ENCODE measurements at places on chromosomes 2 and 18.

DNA sequence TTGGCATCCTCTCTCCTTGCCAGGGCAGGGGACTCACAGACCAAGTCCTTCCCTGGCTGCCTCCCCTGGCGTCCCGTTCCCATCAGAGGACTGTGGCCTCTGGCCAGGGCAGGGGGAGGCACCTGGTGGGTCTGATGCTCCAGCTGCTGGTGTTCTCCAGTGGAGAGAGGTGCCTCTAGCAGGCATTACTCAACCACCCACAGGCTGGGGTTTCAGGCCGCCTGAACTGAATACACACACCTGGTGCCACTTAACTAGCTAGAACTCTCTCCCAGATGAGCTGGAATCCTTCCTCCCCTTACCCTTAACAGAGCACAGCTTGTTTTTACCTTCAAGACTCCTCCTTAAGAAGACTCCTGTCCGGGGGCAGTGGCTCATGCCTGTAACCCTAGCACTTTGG is 37.7 kb upstream of the CNGA3 start:
- no peak for DNase-seq

GRCh38 chr2:96344011-96344410 is 8.4 kb downstream of the NCAPH start:
- DNase-seq, result no peak

DNA sequence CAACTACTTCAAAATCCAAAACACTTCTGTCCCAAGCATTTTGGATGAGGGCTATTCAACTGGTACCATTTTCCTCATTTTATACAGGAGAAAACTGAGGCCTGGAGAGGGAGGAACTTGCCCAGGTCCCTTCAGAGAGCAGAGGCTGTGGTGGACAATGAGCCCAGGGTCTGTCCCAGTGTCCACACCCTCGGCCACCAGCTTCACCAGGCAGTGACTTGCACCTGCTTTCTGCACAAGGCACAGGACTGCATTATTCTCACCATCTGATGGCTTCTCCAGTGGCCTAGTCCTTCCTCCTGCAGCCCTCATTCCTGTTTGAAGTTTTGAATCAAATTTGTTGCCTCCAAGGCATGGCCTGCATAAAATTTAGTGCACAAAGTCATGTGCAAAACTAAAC is 53.3 kb downstream of the RNF144A start:
- DNase-seq, result no peak

GRCh38 chr18:29271501-29271900 is 1094.6 kb upstream of the CDH2 start:
- no peak for DNase-seq

- DNase-seq, result no peak
Measured at GRCh38 chr2:130185896-130186295, 3.8 kb downstream of the MZT2B start.

- DNase-seq, result peak; percentile 3
Measured at GRCh38 chr2:61016392-61017002, 1.0 kb upstream of the PEX13 start.

GRCh38 chr18:5900262-5900661 is 4.9 kb upstream of the TMEM200C start:
- no peak for DNase-seq

DNA sequence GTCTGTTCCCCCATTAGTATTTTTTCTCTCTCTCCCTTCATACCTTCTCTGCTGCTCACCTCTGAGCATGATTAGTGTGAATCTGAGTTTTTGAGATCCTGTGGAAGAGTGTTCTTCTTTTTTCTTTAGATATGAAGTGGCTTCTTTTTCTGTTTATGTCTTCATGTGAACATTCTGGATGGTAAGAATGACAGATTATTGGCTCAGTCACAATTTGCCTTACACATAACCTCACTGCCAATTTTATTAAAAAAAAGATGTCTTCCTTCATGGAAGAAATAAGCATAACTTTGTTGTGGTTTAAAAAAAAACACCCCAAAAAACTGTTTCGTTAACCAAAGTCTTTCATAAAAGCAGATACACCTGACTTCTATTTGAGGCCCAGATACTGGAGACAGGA is 539.1 kb downstream of the PLCL1 start:
- DNase-seq, result no peak

GRCh38 chr2:203973676-203974075 is 37.1 kb downstream of the ICOS start:
- DNase-seq, result no peak

- no peak for DNase-seq
Measured at GRCh38 chr2:12074126-12074844, 327.9 kb downstream of the LPIN1 start.

DNA sequence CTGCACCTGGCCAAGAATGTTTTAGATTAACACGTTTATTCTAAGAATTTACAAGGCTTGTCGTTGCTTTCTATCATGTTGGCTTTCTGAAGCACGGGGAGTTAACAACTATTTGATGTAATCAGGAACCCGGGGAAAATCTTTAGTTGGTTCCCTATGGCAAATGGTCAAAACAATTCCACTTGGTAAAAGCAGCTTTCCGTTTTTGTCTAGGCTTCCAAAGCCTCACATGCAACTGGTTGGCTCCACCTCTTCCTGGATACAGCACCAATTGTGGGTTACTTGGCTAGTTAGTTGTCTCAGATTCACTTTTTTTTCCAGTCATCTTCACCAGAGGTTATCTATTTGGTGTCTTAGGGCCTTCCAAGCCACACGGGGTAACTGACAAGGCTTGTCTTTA is 2.8 kb downstream of the COLEC12 start:
- no peak for DNase-seq

- DNase-seq, result no peak
Measured at GRCh38 chr2:60212181-60212945, 341.1 kb downstream of the BCL11A start.

- no peak for DNase-seq
Measured at GRCh38 chr18:44887227-44887631, 206.5 kb downstream of the SETBP1 start.

- no peak for DNase-seq
Measured at GRCh38 chr2:197165020-197165419, 145.6 kb downstream of the ANKRD44 start.

DNA sequence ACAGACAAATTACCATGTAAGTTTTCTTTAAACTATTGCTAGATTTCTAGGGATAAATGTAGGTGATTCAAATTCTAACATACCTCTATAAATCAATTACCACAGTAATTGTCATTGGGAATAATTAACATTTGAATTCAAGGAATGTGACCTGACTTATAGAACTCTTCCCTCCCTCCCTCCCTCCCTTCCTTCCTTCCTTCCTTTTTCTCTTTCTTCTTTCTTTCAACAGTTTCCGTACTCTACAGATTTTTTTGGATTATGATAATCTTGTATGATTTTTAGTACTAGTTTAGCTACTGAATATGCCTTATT is 18.2 kb upstream of the FTCDNL1 start:
- no peak for DNase-seq

- DNase-seq, result no peak
Measured at GRCh38 chr18:62682371-62682770, 33.0 kb upstream of the PHLPP1 start.

DNA sequence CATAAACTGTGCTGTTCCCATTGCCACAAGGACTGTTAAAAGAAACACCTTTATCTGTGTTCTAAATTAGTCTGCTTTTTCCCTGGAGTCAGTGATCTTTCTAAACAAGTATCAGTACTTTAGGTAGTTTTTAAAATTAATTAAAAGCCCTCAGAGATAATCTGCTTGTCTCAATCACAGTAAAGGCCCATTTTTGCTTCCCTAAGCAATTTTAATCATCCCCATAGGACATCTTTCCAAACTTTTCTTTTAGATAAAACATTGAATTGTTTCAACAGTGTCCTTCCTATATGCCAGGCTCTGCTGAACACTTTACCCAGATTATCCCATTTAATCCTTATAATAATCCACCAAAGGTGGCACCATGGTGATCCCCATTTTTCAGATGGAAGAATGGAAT is 3.9 kb downstream of the ERICH2 start:
- DNase-seq, result no peak

- no peak for DNase-seq
Measured at GRCh38 chr2:3283206-3283605, 94.4 kb downstream of the EIPR1 start.

Data from BE2C (cell line).